ENCODE measurements at places on chromosomes 2 and 18. TPM values are rescaled to one million over a fixed set of nuclear protein-coding genes. Genes with fewer than 3 reads are reported as not detected.
A peak's percentile ranks its signal among the peaks of the same experiment; 100 is the strongest.

The CREG2 gene
- total RNA-seq: not detected

DNA sequence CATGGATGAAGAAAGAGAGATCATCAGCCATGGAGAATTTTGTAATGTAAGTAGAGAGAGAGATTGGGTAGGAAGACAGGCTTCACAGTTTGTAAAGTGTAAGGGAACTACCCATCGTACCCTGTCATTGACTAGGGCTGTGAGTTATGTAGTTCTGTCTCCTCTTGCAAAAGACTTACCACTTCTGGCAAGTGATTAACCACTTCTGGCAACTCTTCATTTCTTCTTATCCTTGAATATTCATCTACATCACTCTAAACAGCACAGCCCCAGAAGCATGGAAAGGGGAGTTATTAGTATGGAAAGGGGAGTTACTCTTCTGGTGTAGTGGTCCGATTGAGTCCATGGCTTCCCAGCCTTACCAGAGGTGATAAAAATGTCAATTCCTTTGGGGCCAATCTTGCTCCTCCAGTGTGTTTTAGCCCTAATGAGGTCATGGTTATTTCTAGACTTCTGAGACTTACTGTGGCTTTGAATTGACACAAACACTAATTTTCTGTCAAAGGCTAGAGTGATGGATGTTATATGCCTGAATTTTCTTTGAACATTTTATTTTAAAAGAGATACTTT is 52.0 kb downstream of the STAT1 start:
- no peak for DNase-seq
- no peak overlapping the region for H3K4me3 ChIP-seq
- H3K27me3 ChIP-seq: no peaks in the 10 kb centered on the region
- H3K36me3 ChIP-seq: peaks cover 51% of the 10 kb centered on the region
- H3K27ac ChIP-seq: peak overlapping the region; percentile 40

The ZNF521 gene
- total RNA-seq: not detected

The BOLL gene
- total RNA-seq: 0.51 TPM

The IL37 gene
- total RNA-seq: not detected

DNA sequence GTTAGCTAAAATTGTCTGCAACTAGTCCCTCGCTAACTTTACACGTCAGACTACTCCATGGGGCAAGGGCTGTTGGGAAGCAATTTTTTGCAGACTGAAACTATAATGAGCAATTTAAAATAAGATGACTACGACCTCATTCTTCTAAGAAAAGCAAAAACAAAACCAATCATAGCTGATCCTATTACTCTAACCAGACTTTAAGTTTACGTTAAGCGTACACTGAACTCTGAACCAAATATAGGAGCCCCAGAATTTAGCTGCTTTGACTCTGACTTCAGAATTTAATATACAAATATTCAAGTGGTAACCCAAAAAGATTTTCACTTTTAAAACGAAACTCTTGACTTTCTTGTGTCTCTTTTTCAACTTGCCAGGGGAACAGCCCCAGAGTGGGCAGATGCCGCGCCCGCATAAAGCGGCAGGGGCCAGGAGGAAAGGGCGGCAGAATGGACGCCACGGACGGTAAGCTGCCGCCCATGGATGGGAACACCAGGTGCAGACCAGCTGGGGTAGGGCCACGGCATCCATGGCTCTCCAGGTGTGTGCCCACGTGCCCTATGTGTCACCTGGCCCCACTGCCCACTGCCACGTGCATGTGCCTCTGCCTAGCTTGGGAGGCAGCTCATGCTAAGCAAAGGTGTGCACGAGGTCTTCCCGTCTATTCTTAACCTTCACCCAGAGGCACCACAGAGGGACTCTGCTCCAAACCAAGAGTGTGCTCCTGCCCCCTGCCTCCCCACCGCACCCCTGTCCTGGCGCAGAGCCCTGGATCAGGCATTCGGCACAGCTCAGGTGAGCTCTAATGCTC is 217.6 kb downstream of the HDAC4 start:
- no peaks in the 10 kb centered on the region for H3K27me3 ChIP-seq
- peaks cover 28% of the 10 kb centered on the region for H3K36me3 ChIP-seq
- H3K4me1 ChIP-seq: peaks cover 4% of the 10 kb centered on the region
- no peak for DNase-seq
- no peak overlapping the region for H3K4me3 ChIP-seq

DNA sequence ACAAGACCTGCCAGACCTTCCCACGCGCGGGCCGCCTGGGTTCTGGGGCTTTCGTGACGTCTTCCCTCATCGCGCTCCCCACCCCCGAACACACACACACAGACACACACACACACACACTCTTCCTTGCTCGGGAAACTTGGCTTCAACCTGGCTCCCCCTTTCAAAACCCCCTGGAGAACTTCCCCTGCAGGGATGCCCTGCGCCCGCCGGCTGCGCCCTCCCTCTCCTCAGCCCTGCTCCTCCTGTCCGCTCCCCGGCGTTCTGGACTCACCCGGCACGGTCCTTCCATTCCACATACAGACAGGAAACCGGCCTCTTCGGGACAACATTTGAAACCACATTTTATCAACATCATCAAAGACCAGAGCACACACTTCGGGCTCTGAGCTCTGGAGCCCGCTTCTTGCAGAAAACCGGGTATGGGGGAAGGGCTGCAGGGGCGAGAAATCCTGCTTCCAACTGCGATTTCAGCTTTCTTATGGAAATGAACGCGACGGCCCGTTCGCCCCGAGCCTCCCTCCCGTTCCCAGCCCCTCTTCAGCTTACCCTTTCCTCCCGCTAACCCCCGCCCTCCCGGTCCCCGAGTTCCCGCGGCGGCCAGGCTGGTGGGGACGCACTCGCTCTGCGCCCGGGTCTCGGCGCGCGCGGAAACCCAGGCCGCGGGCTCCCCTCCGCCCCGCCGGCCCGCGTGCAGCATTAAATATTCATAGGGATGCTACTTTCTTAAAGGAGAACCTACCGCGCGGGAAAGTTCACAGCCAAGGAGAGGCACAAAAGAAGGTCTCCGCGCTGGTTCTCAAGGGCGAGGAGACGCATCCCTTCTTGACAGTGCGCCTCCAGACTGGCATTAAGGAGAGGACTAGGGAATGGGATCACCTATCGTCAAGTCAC is 18.3 kb downstream of the POU3F3 start:
- no peak for DNase-seq
- H3K27me3 ChIP-seq: peaks cover 78% of the 10 kb centered on the region
- no peaks in the 10 kb centered on the region for H3K36me3 ChIP-seq
- no peak overlapping the region for H3K27ac ChIP-seq
- H3K4me3 ChIP-seq: peak overlapping the region; percentile 71

DNA sequence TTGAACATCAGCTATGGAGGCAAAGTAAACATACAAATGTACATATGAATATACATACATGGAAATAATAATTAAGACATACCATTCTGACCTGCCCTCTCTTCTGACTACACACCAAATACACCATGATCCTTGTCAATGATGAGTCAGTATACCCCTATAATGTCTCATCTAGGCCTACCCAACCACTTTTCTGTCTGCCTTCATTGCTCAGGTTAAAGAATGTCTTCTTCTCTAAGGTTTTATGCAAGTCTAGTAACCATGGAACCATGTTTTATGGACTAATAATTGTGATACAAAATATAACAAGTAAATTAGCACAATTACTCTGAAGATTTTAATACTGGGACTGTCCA is 128.7 kb downstream of the NCKAP5 start:
- no peak for DNase-seq
- H3K4me1 ChIP-seq: no peaks in the 10 kb centered on the region
